ENCODE measurements at places on chromosomes 5 and 9.
A peak's percentile ranks its signal among the peaks of the same experiment; 100 is the strongest.

GRCh38 chr9:105557804-105558610 lies at the start of gene FKTN:
Gene FKTN (plus strand): TSS chr9:105558131. CDS start chr9:105575033, 16,902 bp downstream.
- peak; percentile 69 for DNase-seq

- no peak for DNase-seq
Observed at GRCh38 chr5:158820891-158821290, 278.8 kb downstream of the EBF1 start.

- no peak for DNase-seq
Observed at GRCh38 chr9:112495614-112496013, 9.0 kb downstream of the KIAA1958 start.

GRCh38 chr9:90702441-90702955 lies 59.9 kb upstream of the DIRAS2 start:
- no peak for DNase-seq

GRCh38 chr9:17063535-17064135 lies 71.2 kb upstream of the CNTLN start:
- DNase-seq: no peak

Data from stimulated activated naive CD4-positive, alpha-beta T cell (primary cell).